ENCODE measurements at places on chromosomes 7 and 10.

DNA sequence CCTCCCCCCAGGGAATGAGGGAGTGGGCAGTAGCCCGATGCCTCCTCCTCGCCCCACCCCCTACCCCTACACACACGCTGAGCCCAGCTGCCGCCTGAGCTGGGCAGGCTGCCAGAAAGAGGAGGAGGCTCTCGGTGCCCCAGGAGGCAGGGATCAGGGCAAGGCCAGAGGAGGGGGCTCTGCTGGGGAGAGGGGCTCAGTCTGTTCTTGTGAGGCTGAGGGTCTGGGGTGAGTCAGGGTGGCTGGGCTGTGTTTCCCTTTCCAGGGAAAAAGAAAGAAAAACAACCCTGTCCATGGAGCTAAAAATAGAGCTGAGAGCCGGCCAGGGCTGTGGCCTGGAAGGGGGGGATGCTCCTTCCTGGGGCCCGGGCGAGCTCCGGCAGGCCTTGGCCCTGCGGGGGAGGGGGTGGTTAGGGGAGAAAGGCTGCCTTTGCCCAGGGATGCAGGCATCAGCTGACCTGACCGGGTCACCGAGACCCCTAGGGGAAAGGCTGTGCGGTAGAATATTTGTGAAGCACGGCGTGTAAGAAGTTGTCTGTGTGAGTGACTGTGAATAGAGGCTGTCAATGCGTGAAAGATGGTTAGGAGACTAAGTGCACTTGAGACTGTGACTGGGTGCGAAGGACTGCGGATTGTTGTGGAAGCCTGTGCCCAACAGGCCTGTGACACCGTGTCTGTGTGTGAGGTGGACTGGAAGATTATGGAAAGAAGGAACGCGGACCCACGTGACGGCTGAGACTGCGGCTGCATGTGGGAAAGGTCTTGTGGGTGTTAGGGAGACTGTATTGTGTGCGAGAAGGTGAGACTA, 1.2 kb upstream of the LZTS2 start:
- DNase-seq, result no peak

DNA sequence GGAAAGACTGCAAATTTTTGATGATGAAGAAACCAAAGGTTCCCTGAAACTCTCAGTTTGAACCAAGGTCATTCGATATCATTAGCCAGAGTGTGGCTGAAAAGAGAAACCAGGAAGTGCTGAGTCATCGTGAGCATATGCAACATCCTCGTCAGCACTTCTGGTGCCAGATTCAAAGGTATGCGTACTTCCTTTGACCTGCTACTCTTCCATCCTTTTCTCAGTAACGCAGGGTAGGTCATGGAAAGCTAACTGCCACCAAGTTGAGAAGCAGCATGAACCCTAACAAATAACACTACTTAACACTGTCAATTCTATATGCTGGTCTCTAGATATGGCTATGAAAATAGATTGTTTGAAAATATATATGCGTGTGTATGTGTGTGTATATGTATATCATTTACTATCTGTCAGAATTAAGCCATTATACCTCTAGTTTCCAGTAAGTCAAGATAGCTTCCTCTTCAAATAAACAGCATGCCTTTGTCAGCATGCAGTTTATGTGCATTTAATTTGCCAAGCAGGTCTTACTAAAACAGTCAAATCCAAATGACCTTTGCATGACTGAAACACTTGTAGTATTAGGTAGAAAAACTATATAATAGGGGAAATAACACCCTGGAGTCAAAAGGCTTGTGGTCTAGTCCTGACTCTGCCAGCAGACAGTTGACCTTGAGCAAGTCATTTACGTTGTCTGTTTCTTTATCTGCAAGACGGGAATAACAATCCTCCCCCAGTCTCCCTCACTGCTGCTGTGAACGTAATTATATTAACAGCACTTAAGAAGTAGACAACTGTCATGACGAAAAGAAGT, 26.4 kb downstream of the CDK6 start:
- DNase-seq, result peak; percentile 29

GRCh38 chr7:833601-834258, 1.5 kb downstream of the SUN1 start:
- no peak for DNase-seq

GRCh38 chr10:1686491-1686749, 50.9 kb downstream of the ADARB2 start:
- no peak for DNase-seq

DNA sequence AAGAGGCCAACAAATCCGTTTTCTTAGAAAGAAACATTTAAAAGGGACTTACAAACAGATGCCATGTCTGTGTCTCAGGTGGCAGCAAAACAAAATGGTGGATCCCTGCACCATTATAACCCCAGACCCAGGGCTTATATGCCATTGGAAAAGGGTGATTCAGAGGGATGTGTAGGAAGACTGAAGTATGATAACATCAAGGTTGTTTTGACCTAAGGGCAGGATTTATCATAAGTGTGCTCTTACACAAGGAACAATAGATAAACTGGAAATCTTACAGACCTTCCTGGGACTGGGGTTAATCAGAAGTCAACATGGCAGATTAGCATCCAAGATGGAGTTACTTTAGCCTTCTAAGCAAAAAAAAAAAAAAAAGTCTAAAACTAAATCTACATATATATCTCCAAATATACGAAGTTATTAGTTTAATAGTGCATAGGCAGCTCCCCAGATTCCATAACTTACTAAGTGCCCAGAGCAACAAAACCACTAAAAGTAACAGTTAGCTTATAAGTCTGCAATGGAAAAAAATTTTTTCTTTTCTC, 34.3 kb upstream of the WNT16 start:
- DNase-seq, result no peak

- DNase-seq, result no peak
Measured at GRCh38 chr7:116872026-116872425, 9.6 kb downstream of the CAPZA2 start.

DNA sequence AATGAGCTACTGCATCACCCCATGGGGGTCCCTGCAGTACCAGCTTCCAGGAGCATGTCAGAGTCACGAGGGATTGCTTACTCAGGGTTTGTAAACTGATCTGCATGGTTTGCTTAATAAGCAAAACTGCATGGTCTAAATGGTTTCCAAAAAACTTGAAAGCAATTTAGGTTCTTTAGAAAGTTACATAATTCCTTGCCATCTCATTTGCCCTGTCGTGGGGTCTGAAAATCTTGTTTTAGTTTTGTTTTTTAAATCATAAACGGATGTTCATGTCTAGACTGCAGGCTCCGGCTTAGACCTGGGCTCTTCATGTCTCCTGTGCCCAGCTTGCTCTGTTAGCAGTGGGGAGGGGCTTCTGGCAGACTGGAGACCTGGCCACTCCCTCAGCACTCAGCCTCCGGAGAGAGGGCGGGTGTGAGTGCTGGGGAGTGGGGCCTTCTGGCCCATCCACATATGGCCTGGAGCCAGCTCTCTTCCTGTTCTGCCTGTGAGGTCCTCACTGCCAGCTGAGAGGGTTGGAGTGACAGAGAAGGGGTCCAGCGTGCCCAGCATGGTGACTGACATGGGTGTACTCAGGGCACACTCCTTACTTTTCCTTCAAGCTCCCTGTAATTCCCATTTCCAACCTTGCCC, 17.5 kb downstream of the PRF1 start:
- DNase-seq, result no peak

DNA sequence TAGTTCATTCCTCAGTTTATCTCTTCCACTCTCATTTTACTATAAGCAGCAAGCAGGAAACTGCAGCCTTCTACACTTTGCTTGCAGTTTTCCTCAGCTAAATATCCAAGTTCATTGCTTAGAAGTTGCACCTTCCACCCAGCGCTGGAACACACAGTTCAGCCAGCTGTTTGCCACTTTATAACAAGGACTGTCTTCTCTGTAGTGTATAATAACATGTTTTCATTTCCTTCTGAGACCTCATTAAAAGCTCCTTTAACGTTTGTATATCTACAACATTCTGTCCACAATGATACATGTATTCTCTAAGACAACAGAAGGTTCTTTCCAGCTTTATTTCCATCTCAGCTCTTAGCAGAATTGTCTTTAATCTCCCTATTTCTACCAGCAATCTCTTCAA, 74.1 kb downstream of the GNAI1 start:
- DNase-seq, result no peak

GRCh38 chr10:6401558-6402348, 178.3 kb downstream of the PRKCQ start:
- DNase-seq, result peak; percentile 47

GRCh38 chr7:130956417-130957136, 222.6 kb upstream of the KLF14 start:
- no peak for DNase-seq

DNA sequence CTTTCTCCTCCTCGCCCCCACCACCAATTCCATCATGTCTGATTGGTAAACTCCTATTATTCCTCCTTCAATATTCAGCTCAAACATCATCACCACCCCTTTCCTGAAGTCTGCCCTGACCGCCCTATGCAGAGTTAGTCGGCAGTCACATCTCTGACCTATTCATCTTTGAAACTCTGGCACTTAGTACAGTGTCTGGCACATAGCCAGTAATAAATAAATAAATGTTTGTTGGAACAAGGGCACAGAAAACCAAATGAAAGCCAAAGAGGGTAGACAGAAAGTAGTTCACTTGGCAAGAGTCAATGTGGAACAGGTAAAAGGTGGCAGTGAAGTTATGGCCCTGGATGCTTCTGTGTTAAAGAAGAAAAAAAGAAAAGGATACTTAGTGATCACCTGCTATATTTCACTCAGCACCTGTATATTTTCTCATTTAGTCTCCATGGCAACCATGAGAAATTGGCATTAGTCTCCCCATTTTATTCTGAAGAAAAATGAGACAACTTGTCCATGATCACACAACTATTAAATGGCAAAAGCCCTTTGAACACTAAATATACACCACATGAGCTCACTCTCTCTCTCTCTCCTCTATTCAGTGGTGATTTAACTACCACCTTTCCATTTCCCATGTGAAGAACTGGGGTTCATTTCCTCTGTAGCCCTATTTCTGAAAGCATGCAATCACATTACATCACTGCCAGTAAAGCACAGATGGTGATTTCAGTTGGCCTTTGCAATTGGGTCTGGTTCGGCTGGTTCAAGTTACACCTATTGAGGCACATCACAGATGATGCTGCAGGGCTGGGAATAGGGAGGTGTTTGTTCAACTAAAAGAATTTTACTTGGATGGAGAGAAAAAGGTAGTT, 25.3 kb downstream of the CHCHD3 start:
- no peak for DNase-seq

- DNase-seq, result no peak
Measured at GRCh38 chr7:149713731-149714068, 59.7 kb downstream of the ZNF467 start.

DNA sequence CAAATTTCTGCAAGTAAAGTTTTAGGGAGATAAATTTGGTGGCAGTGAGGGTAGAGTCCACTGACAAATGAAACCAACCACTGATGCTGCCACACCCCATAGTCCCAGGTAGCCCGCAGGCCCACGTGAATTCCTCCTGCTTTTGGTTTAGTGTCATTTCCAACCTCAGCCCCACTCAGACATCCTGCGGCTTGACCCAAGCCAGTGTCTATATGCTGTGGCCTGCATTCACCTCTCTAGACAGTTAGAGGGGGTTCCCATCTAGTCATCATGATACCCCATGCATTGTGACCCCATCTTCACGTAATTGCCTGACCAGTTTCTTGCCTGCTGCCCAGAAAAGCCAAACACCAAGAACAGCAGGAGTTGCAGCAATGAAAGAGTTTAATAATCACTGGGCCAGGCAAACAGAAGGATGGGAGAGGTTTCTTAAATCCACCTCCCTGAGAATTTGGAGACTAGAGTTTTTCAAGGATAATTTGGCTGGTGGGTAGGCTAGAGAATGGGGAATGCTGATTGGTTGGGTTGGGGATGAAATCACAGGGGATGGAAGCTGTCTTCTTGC, 332.0 kb upstream of the GALNT17 start:
- DNase-seq, result no peak

- DNase-seq, result no peak
Measured at GRCh38 chr7:138024765-138025164, 22.9 kb upstream of the CREB3L2 start.

- no peak for DNase-seq
Measured at GRCh38 chr7:134182078-134182477, 54.9 kb downstream of the LRGUK start.

DNA sequence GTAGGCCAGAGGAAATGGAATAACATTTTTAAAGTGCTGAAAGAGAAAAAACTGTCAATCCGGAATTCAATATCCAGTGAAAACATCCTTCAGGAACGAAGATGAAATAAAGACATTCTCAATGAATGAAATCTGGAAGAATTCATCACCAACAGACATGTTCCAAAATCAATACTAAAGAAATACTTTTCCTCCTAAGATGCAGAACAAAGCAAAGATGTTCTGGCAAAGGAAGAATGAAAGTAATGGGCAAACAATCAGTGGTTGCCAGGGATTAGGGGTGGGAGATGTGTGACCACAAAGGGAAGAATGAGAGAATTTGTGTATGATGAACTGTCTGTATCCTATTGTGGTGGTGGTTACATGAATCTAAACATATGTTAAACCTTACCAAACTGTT, 52.8 kb upstream of the EEPD1 start:
- no peak for DNase-seq

GRCh38 chr10:78899098-78899754, 169.5 kb upstream of the ZMIZ1 start:
- DNase-seq, result no peak

- no peak for DNase-seq
Measured at GRCh38 chr10:697097-697875, 7.8 kb upstream of the DIP2C start.

- DNase-seq, result no peak
Measured at GRCh38 chr10:118210276-118210675, 131.8 kb downstream of the FAM204A start.

- DNase-seq, result no peak
Measured at GRCh38 chr10:6786579-6787031, 206.5 kb upstream of the PRKCQ start.

GRCh38 chr7:108156897-108157605, 26.9 kb upstream of the LAMB4 start:
- DNase-seq, result no peak

GRCh38 chr7:107157091-107157490, 11.7 kb upstream of the HBP1 start:
- DNase-seq, result no peak

DNA sequence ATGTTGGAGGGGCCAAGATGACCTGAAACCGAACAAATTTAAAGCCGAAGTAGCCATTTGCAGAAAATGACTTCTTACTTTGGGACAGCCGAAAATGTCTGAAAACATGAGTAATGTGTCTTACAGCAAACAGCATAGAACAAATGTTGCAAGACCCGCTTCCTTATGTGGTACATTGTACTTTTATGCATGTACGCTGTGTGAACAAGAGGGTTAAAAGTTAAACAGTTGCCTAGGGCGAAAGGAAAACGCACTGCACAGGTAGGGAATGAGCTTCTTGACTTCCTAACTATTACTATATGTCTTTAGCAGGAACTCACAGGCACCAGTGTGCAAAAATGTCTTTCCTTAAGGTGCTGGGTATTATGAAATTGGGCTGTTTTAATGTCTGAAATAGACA, 303.5 kb upstream of the MGMT start:
- DNase-seq, result no peak

GRCh38 chr7:43721193-43721806, 8.0 kb downstream of the COA1 start:
- no peak for DNase-seq

- DNase-seq, result no peak
Measured at GRCh38 chr10:47094636-47095035, 183.4 kb downstream of the PTPN20 start.

GRCh38 chr7:142956951-142957623, 5.1 kb downstream of the KEL start:
- no peak for DNase-seq

- DNase-seq, result no peak
Measured at GRCh38 chr7:80106498-80107113, 28.0 kb upstream of the GNAI1 start.

- DNase-seq, result no peak
Measured at GRCh38 chr7:137657476-137658189, 189.1 kb downstream of the DGKI start.
